Muscle of leg (tissue), 16 donors: ENCODE measurements at places on chromosomes 12 and 14.

- peak; percentile 49 for DNase-seq
These were observed at the start of gene ZNF705A for GRCh38 chr12:8156845-8157244. ZNF705A (plus strand) TSS chr12:8157015; CDS start chr12:8172626, 15,611 bp downstream.

- no peak for DNase-seq
These were observed 444.4 kb downstream of the NRXN3 start for GRCh38 chr14:78614593-78614992.

DNA sequence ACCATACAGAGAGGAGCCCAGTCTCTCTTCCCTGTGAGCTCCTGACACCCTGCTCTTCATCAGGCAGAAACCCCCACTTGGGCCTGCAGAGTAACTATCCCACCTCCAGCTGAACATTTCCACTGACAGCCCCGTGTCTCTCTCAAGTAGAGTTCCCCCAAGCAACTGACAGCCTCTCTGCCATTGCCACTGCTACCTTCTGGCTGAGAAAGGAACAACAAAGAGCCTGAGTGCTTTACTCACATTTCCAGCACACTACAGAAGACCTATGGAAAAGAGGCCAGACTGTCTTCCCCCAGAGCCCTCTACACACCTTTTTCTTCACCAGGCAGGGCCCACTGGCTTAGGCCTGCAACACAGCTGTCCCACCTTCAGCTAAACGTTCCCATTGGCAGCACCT, 18.4 kb upstream of the ASCL1 start:
- no peak for DNase-seq

GRCh38 chr12:97921979-97922722, 459.5 kb downstream of the RMST start:
- DNase-seq: peak; percentile 11

DNA sequence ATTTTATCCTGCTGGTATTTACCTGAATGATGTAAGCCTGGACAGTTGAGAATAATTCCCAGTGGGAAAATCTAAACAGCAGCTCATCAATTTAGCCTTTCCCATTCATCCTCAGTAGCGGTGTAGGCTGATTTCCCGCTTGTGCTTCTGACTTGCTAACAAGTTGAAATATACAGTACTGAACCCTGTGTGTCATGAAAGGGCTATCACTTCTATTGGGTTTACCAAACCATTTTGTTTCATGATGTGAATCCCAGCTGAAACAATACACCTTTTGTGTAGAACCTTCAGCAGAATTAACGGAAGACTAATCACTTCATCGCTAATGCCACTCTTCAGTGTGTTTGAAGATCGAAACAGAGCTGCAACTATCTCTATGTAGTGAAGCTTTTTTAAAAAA, 88.4 kb downstream of the POLR3B start:
- DNase-seq: no peak

GRCh38 chr12:114902665-114903064, 218.7 kb upstream of the TBX3 start:
- no peak for DNase-seq

GRCh38 chr12:4562034-4562657, at the start of gene DYRK4:
DYRK4 (plus strand) TSS chr12:4562208; CDS start chr12:4562246, 38 bp downstream.
- peak; percentile 90 for DNase-seq

DNA sequence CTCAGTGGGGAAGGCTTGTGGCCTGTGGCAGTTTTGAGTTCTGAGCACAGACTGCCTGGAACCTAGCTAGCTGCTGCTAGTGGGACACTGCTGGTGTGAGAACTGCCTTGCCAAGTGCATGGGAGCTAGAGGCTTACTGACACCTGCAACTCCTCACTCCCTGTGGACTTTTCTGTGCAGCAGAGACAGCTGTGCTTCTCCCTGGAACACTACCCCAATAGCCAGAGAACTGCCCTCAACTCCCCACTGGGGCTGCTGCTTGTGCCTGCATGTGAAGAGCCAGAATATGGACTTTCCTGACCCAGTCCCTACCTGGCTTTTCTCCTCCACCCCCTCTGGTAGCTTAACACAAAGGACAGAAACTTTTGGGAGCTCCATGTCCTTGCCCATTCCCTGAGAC, 222.6 kb downstream of the ADGRD1 start:
- DNase-seq: no peak

DNA sequence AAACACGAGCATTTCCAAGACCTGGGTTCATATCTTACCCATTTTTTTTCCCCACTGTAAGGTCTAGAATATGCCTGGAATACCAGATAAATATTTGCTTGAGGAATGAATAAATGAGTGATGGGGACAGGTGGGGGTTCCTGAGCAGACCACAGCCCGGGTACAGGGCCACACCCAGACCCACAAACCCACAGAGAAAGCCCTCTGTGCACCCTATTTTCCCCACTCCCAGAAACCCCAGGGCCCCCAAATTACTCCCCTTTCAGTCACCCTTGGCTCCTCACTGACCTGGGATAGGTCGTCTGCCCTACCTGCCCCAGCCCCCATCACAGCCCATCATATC, 66.5 kb upstream of the DDX11 start:
- DNase-seq: no peak
